Activated effector memory CD4-positive, alpha-beta T cell treated with Interleukin-2 at 50 U/mL for 16 hours (primary cell): ENCODE measurements at places on chromosomes 11 and 22.

DNA sequence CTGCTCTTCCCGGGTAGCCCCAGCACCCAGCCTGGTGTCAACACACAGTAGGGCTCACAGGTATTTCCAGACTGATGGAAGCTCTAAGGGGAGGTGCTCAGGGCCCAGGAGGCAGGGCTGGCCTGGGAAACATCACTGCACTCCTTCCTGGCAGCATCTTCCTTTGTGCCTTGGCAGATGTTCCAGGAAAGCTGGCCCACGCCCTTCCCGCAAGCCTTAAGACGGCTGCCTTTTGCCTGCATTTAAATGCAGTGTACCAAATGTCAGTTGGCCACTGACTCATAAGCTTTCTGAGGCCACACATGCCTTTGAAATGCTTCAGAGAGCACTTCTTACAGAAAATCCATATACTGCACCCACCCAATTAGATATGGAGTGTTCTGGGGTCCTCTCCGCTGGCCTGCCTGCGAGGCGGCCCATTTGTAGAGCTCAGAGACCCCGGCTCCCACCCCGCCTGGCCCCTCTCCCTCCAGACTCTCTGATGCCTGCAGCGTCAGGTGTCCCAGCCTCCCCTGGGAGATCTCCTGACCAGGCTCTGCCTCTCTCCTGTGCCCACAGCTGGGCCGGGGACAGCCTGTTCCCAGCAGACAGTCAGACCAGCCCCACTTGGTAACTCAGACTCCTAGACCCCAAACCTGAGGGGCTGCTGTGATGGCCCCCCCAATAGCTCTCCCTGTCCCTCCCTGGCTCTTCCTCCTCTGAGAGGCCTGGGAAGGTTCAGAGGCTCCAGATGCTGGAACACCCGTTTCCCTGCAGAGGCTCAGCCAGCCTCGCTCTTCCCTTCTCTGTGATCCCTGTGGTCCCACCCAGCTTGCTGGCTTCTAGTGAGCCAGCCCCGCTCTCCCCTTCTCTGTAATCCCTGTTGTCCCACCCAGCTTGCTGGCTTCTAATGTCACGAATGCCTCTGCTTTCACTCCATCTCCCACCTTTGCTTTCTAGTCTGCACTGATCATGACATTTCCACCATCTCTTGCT lies 47.6 kb upstream of the THY1 start:
- no peak for DNase-seq

GRCh38 chr22:18032455-18033101 lies 8.2 kb upstream of the MICAL3 start:
- DNase-seq, result no peak

DNA sequence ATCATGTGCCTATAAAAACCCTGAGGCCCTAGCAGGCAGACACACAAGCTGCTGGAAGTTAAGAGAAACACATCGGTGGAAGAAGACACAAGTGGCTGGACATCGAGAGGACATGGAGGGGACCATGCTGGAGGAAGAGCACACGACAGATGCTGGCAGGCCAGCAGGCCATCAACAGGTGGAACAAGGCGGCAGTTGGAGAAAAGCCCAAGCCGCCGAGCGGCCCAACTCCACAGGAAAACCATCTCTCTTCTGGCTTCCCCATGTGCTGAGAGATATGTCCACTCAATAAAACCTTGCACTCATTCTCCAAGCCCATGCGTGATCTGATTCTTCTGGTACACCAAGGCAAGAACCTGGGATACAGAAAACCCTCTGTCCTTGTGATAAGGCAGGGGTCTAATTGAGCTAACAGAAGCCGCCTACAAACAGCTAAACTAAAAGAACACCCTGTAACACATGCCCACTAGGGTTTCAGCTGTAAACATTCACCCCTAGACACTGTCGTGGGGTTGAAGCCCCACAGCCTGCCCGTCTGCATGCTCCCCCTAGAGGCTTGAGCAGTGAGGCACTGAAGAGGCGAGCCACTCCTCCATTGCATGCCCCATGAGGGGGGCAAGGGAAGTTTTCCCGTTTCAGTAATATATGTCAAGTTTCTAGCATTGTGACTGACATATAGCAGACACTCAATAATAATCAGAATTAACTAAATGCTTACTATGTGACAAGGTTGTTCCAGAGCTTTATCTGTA lies 39.0 kb upstream of the MMP20 start:
- DNase-seq, result no peak

- no peak for DNase-seq
Measured at GRCh38 chr11:69486056-69486772, 4.8 kb downstream of the LINC01488 start.

GRCh38 chr11:35618497-35619115 lies 346 bp downstream of the FJX1 start:
- no peak for DNase-seq

GRCh38 chr22:27032091-27032761 lies 374.8 kb downstream of the MIAT start:
- no peak for DNase-seq

DNA sequence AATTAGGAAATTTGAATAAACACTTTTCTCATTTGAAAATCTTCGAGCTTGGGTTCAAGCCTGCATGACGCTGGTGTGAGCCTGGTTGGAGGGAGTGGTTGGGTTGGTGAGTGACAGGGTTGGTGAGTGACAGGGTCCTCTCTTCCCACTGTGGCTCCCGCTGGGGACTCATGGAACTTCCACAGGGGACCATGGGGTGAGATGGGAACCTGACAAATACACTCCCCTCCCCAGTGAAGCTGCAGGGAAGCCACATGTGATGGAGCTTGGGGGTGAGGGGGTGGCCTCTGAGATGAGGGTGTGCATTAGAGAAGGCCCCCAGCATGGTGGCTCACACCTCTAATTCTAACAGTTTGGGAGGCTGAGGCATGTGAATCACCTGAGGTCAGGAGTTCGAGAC lies 66.8 kb downstream of the RTL6 start:
- no peak for DNase-seq

GRCh38 chr11:119306373-119306890 lies 10.5 kb downstream of the MCAM start:
- no peak for DNase-seq

DNA sequence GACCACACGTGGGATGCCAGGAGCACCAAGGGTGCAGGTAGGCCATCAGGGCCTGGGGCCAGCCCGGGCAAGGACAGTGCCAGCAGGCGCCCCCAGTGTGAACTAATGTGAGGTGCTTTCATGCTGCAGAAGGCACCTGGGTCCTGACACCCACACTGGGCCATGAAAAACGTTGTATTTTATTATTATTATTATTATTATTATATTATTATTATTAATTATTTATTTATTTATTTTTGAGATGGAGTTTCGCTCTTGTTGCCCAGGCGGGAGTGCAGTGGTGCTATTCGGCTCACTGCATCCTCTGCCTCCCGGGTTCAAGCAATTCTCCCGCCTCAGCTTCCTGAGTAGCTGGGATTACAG lies 1267.3 kb downstream of the BRD1 start:
- DNase-seq, result no peak

- no peak for DNase-seq
Measured at GRCh38 chr11:36361901-36362391, 65.9 kb downstream of the PRR5L start.

- no peak for DNase-seq
Measured at GRCh38 chr22:25002241-25002985, 49.9 kb downstream of the KIAA1671 start.

- DNase-seq, result no peak
Measured at GRCh38 chr22:50505276-50505775, 2.2 kb downstream of the LMF2 start.

GRCh38 chr11:42205518-42205917 lies 746.1 kb upstream of the LRRC4C start:
- no peak for DNase-seq

- no peak for DNase-seq
Measured at GRCh38 chr11:28798286-28798685, 690.1 kb downstream of the METTL15 start.

GRCh38 chr11:11220786-11221185 lies 132.3 kb downstream of the CSNK2A3 start:
- DNase-seq, result no peak

DNA sequence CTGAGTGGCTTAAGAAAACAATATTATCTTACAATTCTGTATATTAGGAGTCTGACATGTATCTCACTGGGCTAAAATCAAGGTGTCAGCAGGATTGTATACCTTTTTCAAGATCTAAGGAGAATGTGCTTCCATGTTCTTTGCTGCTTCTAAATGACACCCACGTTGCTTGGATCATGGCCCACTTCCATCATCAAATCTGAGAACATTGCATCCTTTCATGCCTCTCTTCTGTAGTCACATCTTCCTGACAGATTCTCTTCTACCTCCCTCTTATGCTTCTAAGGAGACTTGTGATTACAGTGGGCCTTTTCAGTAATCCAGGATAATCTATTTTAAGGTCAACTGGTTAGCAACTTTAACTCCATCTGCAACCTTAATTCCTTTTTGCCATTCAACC lies 499.4 kb downstream of the FAM181B start:
- no peak for DNase-seq

- no peak for DNase-seq
Measured at GRCh38 chr11:58688789-58689503, 42.8 kb downstream of the GLYAT start.

GRCh38 chr22:20926243-20926642 lies 9.0 kb downstream of the CRKL start:
- no peak for DNase-seq

DNA sequence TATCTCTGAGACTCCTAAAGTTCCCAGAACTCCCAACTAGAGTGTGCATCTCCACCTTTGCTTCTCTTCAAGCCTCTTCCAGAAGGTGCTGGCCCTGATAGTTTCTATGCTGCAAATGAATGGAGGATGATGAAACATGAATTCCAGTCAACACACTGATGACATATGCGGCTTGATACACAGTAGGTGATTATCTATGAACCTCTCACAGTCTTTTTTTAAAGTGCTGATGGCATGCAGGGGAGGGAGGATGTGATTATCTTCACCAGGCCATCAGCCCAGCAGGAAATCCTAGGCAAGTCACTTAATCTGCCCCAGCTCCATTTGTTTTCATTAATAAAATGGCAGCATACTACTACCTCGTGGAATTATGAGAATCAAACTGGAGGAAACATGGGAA lies 548.5 kb downstream of the SOX6 start:
- no peak for DNase-seq

DNA sequence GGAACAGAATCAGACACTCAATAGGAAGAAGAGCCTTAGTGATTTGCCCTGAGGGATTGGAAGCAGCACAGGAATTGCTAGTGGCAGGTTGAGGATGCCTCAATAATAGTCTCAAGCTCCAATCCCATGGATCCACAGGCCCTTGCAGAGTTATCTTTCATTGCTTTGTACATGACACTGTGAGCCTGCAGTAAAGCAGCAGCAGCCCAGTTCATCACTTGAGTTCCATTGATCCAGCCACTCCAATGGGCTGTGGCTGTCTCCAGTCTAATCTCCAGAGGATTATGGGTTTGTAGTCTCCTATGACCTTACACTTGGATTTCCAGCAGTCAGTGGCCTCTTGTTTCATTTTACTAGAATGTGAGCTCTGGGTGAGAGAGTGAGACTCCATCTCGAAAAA lies 45.4 kb downstream of the AAMDC start:
- no peak for DNase-seq

DNA sequence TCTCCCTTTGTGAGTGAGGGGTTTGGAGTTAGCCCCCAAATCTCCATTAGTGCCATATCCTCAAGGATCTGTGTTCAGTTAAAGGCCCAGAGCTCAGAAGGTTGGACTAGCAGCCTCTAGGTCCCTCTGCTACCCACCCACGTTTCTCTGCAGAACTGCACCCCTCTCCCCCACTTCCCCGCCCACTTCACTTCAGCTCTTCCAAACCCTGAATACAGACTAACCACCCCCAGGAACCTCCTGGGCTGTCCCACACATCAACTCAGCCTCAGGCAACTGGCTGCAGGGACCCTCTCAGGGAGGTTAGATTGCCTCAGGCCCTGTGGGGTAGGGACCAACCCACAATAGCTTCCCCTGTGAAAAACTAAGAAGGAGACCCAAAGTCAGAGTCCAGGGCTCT lies 840 bp downstream of the VPREB3 start:
- no peak for DNase-seq

DNA sequence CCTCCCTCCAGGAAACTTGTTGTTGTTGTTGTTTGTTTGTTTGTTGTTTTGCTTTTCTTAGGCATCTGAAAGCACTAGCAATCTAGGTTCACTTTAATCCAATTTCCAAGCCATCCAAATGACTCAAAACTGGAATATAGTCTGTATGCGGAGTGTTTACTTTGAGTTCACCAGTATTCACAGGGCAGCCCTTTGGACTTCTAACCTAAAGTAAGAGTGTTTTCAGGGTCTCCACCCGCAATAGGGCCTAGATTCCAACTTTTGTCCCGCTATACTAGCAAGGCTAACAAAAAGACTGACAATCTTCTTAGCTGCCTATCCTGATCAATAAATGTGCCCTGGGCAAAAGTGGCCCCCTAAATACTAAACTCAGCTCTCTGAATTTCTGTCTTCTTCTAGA lies 13.6 kb downstream of the PGM2L1 start:
- DNase-seq, result no peak

- DNase-seq, result no peak
Measured at GRCh38 chr11:19330416-19330815, 89.7 kb upstream of the E2F8 start.
